ENCODE measurements at places on chromosomes 6 and 20.

GRCh38 chr20:39916236-39916765 lies 772.7 kb downstream of the MAFB start:
- no peak for DNase-seq
- H3K27me3 ChIP-seq, result no peaks in the 10 kb centered on the region
- no peaks in the 10 kb centered on the region for H3K4me1 ChIP-seq
- H3K27ac ChIP-seq, result no peak overlapping the region
- no peaks in the 10 kb centered on the region for H3K36me3 ChIP-seq
- no peak overlapping the region for H3K4me3 ChIP-seq

DNA sequence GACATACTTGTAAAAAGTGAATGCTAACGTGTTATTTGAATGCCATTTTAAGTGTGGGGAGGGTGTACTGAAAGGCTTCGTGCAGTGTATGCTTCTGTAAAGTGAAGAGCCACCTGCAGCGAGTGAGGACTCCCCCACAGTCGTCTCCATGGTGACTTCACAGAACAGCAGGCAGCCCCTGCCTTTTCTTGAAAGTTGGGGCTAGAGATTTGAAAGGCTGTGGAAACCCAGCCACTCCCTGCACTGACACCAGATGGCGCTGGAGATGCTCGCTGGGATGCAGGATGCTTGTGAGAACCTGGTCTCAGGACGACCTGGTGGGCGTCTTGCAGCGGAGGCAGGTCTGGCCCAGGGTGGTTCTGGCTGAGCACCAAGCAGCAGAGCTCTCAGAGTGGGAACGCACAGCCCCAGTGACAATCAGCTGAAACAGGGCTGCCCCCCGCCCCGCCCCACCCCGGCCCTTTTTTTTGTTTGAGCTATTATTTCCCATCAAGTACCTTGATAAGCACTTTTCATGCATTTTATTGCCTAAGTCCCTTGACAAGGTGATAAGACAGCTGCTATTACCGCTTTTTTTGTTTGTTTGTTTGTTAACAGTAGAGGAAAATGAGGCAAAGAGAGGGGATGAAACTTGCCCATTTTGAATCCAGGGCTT lies 150.3 kb downstream of the SYCP2 start:
- H3K27me3 ChIP-seq, result peaks cover 1% of the 10 kb centered on the region
- H3K36me3 ChIP-seq, result peaks cover 6% of the 10 kb centered on the region
- H3K27ac ChIP-seq, result no peak overlapping the region
- peak; percentile 82 for DNase-seq
- H3K4me1 ChIP-seq, result no peaks in the 10 kb centered on the region

- no peak overlapping the region for H3K4me3 ChIP-seq
- no peak for DNase-seq
- H3K36me3 ChIP-seq, result no peaks in the 10 kb centered on the region
Measured at GRCh38 chr20:54716790-54717189, 241.4 kb downstream of the DOK5 start.

DNA sequence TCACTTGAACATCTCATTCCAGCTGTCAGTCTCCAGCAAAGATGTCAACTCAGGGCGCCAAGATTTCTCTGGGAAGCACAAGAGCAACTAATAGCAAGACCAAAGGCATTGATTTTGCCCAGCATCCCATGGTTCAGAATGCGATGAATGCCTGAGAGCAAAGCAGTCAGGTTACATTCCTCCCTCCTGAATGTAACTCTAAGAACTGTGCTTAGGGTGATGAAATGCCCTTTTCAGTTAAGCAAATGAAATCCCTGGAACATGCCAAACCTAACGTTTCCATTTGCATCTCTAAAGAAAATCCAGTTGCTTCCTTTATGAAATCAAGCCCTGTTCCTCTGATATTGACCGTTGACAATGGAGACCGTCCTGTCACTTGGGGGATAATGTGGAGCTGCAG lies 224.0 kb upstream of the PLN start:
- DNase-seq, result no peak
- H3K4me3 ChIP-seq, result no peak overlapping the region
- no peaks in the 10 kb centered on the region for H3K27me3 ChIP-seq
- H3K27ac ChIP-seq, result no peak overlapping the region
- no peaks in the 10 kb centered on the region for H3K4me1 ChIP-seq

- peak within 1 kb of the TSS; percentile 67 for H3K27ac ChIP-seq
- peak within 1 kb of the TSS; percentile 95 for H3K4me3 ChIP-seq
- DNase-seq, result peak; percentile 47
- H3K36me3 ChIP-seq, result no peaks in the 10 kb centered on the region
- peaks cover 9% of the 10 kb centered on the region for H3K27me3 ChIP-seq
Measured at GRCh38 chr6:138107078-138107751, at the start of gene PERP. Gene PERP (minus strand): TSS chr6:138107419. CDS start chr6:138107340, 79 bp downstream.

- DNase-seq, result no peak
- H3K27ac ChIP-seq, result no peak overlapping the region
- no peak overlapping the region for H3K4me3 ChIP-seq
- no peaks in the 10 kb centered on the region for H3K4me1 ChIP-seq
Measured at GRCh38 chr6:45783716-45784115, 231.9 kb downstream of the CLIC5 start.

DNA sequence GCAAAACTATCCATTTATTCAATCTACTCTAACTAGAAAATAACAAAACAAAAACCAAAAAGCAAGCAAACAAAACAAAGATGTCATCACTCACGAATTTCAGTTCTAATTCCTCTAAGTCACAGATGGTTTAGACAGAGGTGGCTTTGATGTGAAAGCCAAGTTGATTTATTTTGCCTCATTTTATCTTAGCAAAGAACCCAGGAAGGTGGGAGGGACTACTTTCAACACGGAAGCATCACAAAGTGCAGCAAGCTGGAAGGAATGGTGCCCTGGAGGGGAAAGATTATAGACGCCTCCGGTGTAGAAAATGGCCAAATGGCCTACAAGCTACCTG lies 88.4 kb downstream of the LAMP5 start:
- H3K36me3 ChIP-seq, result no peaks in the 10 kb centered on the region
- no peak overlapping the region for H3K4me3 ChIP-seq
- peaks cover 3% of the 10 kb centered on the region for H3K27me3 ChIP-seq
- no peak overlapping the region for H3K27ac ChIP-seq

- H3K4me3 ChIP-seq, result no peak overlapping the region
- DNase-seq, result no peak
- peaks cover 24% of the 10 kb centered on the region for H3K4me1 ChIP-seq
Measured at GRCh38 chr6:33017694-33018353, 8.4 kb upstream of the HLA-DOA start.

GRCh38 chr20:5393218-5393870 lies 76.6 kb upstream of the PROKR2 start:
- no peaks in the 10 kb centered on the region for H3K36me3 ChIP-seq
- no peaks in the 10 kb centered on the region for H3K27me3 ChIP-seq
- H3K4me3 ChIP-seq, result no peak overlapping the region
- H3K4me1 ChIP-seq, result no peaks in the 10 kb centered on the region
- H3K27ac ChIP-seq, result no peak overlapping the region
- no peak for DNase-seq

DNA sequence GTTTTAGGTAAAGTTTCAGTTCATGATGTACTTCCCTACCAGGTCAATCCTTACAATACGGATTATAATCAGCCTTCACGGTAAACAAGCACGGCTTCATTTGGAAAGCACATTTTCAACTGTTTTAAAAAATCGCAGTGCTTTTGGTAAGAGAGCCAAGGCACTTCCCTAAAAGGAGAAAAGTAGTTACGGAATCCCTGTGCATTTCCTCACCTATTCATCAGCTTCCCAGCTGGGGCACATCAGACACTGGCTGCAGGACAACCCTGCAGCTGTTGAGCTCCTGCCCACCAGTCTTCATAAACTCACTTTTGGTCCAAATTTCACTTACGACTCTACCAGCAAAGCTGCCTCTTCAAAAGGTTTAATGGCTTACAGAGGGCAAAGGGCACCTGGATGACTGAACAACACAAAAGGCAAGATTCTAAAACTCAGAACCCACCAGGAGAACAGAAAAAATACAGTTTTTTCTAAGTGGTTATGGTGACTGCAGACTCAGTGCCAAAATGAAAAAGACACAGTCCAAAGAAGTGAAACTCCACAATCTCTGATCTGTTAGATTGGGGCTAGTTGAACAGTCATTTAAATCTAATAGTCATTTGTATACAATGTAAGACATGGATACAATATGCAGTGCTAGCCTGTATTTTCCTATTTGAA lies 7.5 kb downstream of the SNX5 start:
- DNase-seq, result no peak
- peak overlapping the region; percentile 9 for H3K27ac ChIP-seq
- peaks cover 2% of the 10 kb centered on the region for H3K27me3 ChIP-seq
- no peak overlapping the region for H3K4me3 ChIP-seq
- H3K4me1 ChIP-seq, result peaks cover 33% of the 10 kb centered on the region
- H3K36me3 ChIP-seq, result no peaks in the 10 kb centered on the region

GRCh38 chr6:127879685-127880084 lies 21.2 kb downstream of the THEMIS start:
- H3K27ac ChIP-seq, result no peak overlapping the region
- DNase-seq, result peak; percentile 51
- H3K36me3 ChIP-seq, result no peaks in the 10 kb centered on the region

DNA sequence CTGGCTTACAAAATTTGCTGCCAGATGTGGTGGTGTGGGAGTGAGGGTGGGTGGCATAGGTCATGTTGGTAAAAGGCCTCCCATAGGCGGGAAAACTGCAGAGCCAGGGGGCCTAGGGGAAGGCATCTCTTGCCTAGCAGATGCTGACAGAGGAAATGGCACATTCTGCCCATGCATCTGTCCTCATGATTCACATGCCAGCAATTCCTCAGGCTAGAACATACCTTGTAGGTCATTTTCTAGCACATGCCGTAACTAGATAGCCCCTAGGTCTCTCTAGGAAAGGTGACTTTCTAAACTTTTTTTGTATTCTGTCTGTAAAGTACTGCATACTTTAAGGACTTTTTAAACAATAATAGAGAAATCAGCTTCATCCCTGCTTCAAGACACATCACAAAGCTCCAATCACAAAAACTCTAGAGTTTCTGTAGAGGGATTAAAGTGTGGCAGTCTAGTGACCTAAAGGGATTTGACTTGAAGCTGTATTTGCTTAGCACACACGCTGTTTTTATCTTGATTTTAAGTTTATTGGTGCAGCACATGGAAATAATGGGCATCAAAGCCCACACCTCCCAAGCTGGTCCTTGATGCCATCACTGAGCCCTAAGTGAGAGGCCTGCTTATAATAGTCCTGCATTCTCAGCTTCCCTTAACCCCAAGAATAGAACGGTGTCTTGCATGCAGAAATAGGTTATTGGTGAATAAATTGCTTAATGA lies 55.2 kb downstream of the ANKEF1 start:
- H3K27me3 ChIP-seq, result peaks cover 2% of the 10 kb centered on the region
- H3K4me1 ChIP-seq, result no peaks in the 10 kb centered on the region
- no peak for DNase-seq
- H3K27ac ChIP-seq, result no peak overlapping the region

- H3K27me3 ChIP-seq, result no peaks in the 10 kb centered on the region
- DNase-seq, result no peak
- no peaks in the 10 kb centered on the region for H3K36me3 ChIP-seq
- H3K4me1 ChIP-seq, result no peaks in the 10 kb centered on the region
- no peak overlapping the region for H3K27ac ChIP-seq
- no peak overlapping the region for H3K4me3 ChIP-seq
Measured at GRCh38 chr6:81625216-81625615, 127.3 kb downstream of the TENT5A start.

GRCh38 chr6:132669690-132670291 lies 10.8 kb upstream of the TAAR1 start:
- no peak overlapping the region for H3K4me3 ChIP-seq
- no peaks in the 10 kb centered on the region for H3K27me3 ChIP-seq

All from endothelial cell (in vitro differentiated cells).